ENCODE measurements at places on chromosomes 16 and 17.
A peak's percentile ranks its signal among the peaks of the same experiment; 100 is the strongest.

- no peak for DNase-seq
Measured at GRCh38 chr16:50067290-50067853, 1.6 kb downstream of the HEATR3 start.

DNA sequence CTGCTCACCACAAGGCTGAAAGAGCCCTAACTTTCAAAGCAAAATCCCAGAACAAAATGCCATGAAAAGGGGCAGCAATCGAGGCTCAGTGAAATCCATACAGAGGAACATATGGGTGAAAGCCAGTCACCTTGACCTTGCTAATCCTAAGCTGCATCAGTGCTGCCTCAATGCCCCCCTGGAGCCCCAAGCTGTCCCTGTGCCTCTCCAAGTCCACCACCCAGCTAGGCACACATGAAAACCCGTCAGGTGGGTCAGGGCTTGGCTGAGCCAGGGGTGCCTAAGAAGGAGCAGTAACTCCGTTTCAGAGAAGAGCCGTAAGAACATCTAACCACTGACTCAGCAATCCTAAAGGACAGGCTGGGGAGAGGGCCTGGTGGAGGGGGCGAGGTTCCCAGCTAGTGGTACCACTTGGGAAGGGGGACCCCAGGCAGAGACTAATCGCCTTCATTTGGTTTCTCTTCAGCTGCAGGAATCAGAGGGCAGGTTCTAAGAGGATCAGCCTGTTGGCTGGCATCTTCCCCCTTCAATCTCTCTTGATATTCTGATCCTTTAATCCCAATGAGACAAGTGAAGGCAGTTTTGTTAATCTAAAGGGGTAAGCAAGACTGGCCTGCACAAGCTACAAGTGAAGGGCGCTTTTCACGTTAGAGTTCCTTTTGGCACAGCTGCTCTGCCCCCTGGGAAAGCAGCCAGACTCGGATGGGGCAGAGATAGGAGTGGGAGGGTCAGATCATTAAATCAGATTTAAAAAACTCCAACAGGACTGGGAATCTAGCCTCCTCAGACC, 7.6 kb downstream of the PITPNA start:
- DNase-seq: no peak

DNA sequence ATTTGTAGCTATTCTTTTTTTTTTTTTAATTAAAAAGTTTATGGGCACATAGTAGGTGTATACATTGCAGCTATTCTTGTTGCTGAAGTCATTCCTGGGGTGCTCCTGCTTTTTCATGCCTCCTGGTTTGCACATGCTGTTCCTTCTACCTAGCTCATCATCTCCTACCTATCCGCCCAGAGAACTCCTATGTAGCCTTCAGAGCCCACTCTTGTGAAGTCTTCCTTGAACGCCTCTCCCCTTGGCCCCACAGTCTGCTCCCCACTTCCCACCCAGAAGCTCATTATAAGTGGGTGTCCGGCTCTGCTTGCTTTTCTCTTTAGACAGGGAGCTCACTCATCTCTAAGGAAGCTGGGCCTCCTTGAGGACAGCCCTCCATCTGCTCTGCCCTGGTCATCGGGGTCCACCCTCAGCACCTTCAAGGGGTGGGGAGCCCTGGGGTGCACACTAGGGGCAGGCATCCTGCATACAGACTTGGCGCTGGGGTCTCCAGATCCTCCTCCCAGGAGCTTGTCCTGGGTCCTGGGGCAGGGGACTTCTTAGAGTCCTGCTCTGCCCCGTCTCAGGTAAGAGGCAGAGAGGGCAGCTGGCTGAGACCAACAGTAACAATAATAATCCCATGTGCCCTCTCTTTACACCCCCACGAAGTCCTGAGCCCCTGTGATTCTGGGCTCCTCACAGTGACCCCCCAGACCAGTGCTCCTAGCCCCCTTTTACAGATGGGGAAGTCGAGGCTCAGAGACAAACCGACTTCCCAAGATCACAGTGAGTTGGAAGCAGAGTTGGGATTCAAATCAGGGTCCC, 3.5 kb upstream of the B9D1 start:
- DNase-seq: no peak

GRCh38 chr16:12900156-12900555, 1.2 kb upstream of the SHISA9 start:
- DNase-seq: no peak

- DNase-seq: peak; percentile 2
Measured at GRCh38 chr16:53509906-53510703, 7.1 kb upstream of the AKTIP start.

DNA sequence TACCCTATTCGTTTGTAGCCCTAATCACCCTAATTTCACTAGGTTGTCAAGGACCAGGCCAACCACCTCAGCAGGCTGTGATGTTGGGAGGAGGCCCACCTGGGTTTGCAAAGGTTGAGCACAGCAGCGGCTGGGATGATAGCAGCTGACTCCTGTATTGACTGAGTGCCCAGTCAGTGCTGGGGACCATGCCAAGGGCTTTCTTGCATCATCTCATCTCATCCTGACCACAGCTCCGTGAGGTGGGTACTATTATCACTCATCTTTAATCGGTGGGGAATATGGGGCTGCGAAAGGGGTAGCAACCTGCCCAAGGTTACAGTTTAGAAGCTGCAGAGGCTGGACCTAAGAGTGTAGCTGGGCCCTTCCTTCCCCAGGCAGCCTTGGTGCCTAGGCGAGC, 11.7 kb downstream of the ATPAF2 start:
- DNase-seq: no peak

- no peak for DNase-seq
Measured at GRCh38 chr17:74810699-74811485, 34.7 kb upstream of the NAT9 start.

DNA sequence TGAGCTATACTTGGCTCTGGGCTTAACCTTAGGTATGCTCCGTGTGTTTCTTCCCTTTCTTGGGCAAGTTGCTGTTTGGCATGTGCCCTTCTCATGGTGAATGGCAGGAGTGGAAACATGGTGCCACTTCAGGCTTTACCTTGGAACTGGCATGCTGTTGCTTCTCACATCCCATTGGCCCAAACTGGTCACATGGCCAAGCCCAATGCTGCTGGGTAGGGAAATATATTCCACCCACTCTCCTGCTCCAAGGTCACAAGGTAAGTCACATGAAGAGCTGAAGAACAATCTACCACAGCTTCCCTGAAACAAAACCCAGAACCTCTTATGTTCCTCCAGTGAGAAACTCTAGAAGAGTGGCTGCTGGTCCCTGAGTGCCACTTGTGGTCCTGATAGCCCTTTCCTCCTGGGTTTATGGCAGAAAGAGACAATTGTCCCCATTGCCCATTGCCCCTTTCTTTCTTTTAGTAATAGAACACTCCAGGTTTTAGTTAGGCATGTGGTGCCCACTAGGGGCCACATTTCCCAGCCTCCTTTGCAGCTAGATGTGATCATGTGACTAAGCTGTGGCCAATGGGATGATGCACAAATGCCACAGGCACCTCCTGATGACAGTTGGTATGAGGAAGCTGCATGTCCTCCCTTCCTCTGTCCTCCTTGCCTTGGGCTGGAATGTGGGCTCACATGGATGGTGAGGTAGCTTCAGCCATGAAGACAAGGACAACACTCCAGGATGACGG, 50.3 kb downstream of the MEOX1 start:
- DNase-seq: no peak

DNA sequence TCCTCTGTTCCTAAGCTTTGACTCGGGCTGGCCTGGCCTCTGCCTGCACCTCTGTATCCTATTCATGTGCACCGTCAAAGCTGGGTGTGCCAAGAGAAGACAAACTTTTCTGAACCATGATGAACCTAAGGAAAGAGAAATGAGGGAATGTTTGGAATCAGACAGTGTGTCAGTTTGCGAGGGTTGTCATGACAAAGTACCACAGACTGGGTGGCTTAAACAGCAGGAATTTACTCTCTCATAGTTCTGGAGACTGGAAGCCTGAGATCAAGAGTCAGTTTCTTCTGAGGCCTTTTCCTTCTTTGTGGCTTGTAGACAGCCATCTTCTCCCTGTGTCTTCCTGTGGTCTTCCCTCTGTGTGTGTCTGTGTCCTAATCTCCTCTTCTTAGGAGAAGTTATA, 129.0 kb downstream of the KATNIP start:
- DNase-seq: no peak

DNA sequence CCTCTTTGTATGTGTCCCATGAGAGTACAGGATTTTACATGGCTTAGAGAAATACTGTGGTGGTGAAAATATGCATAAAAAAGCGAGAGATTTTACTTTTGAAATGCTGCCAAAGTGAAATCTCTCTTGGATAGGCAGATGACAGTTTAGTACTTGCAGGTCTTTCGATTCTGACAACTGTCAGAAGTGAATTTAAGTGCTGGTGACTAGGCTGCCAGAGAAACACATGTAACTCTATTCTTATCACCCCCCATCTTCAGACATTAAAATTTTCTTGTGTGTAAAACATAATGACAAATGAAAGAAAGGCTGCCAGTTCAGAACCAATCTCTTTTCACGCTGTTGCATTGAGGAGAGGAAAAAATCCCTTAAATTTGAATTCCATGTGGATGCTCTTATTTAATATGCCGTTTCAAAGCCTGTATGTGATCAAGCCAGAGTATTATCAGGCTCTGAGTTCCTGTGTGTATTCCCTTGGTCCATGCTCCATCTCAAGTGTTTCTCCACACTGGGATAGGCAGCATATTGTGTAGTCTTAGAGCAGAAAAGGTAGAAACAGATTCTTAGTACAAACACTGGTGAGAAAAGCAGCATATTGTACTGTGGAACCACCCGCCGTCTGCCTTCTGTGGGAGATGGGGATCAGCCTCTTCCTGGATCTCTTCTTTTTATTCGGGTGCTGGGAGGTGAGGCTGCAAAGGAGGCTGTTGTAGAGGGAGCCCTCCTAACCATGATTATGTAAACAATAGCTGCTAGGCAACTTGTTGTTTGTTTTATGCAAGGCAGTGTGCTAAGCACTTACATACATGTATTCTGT, 291.3 kb downstream of the WWOX start:
- peak; percentile 8 for DNase-seq

GRCh38 chr17:50547736-50548083, 736 bp downstream of the SPATA20 start:
- no peak for DNase-seq

DNA sequence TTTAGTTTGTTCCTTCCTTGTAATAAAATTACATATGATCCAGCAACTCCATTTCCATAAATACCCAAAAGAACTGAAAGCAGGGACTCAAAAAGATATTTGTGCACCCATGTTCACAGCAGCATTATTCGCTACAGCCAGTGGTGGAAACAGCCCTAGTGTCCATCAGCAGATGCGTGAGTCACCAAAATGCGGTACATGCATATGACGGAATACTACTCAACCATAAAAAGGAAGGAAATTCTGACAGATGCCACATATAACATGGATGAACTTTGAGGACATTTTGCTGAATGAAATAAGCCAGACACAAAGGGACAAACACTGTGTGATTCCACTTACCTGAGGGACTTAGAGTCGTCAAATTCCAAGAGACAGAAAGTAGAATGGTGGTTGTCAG, 9.1 kb upstream of the SLC47A2 start:
- DNase-seq: no peak

GRCh38 chr16:85840395-85840794, 40.9 kb downstream of the COX4I1 start:
- DNase-seq: no peak

- no peak for DNase-seq
Measured at GRCh38 chr16:88914750-88915368, 48.4 kb upstream of the PABPN1L start.

- DNase-seq: no peak
Measured at GRCh38 chr16:57808589-57809228, 6.4 kb upstream of the KIFC3 start.

GRCh38 chr16:62829607-62830006, 793.4 kb upstream of the CDH8 start:
- DNase-seq: no peak

DNA sequence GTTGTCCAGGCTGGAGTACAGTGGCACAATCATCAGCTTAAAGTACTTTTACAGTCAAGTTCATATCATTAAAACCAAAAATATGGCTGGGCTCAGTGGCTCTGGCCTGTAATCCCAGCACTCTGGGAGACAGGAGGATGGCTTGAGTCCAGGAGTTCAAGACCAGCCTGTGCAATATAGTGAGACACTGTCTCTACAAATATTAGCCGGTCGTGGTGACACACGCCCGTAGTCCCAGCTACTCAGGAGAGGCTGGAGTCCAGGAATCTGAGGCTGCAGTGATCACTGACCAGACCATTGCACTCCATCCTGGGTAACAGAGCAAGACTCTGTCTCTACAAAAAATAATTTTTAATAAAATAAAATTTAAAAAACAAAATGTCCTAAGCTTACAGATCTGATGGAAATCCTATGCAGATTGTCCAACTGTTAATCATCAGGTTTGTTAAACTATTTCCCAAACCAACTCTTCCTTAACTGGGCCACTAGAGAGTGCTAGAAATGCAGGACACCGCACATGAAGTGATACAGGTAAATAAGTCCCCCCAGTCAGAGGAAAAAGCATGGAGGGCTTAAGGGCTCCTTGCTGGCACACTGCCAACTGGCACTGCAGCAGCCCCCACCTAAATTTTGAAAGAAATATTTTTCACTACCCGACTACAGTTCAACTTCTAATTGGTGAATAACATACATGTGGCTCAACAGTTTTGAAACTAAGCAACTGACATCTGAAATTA, 2.8 kb downstream of the USP22 start:
- DNase-seq: no peak

DNA sequence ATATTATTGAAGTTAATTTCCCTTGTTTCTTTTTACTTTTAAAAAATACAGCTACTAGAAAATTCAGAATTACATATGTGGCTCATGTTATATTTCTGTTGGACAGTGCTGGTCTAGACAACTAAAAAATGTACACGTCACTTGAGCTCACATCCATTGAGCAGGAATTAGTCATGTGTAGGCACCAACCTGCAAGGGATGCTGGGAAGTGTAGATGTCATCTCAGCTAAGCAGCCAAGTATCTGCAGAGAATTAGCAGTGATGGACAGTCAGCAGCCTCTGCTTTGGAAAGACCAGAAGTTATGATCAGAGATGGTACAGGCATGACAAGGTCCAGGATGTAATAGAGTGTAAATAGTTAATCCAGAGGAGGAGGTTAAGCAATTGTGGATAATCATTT, 87.1 kb upstream of the HS3ST2 start:
- DNase-seq: no peak

GRCh38 chr17:67223924-67224323, 21.1 kb downstream of the HELZ start:
- DNase-seq: no peak

- no peak for DNase-seq
Measured at GRCh38 chr17:16491131-16491702, 776 bp downstream of the LRRC75A start.

DNA sequence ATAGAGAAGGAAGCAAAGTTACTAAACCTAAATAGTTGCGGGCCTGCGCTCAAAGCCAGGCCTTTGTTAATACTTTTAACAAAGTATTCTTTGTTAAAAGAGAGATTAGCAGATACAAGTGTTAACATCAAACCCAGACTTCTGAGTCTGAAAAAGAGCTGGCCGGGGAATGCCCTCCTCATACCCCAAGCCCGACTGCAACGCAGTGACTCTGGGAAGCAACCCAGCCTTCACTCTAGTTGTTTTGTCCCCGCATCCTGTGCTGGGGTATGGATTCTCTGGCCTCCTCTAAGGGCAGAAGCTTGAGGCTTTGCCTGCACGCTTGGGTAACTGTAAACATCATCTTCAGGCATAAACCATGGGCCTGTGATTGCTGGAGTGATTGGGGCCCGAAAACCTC, 48.3 kb downstream of the ADCY7 start:
- DNase-seq: no peak
